Stimulated activated CD8-positive, alpha-beta memory T cell treated with anti-CD3 and anti-CD28 coated beads, Interleukin-15, amount 100 ng/mL, for 4 hours (primary cell): ENCODE measurements at places on chromosomes 5 and 9.

GRCh38 chr5:6722015-6722414 is 8.8 kb downstream of the TENT4A start:
- no peak for DNase-seq

- DNase-seq, result no peak
Measured at GRCh38 chr5:136240894-136241293, 47.9 kb upstream of the SMIM32 start.

DNA sequence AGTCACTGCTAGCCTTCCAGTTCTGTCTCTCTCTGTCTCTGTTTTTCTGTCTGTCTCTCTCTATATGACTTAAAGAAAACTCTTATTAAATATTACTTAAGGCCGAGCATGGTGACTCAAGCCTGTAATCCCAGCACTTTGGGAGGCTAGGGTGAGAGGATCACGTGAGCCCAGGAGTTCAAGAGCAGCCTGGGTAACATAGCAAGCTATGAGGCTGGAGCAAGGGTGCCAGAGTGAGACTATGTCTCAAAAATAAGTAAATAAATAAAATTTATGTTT is 1.7 kb upstream of the GBGT1 start:
- no peak for DNase-seq

DNA sequence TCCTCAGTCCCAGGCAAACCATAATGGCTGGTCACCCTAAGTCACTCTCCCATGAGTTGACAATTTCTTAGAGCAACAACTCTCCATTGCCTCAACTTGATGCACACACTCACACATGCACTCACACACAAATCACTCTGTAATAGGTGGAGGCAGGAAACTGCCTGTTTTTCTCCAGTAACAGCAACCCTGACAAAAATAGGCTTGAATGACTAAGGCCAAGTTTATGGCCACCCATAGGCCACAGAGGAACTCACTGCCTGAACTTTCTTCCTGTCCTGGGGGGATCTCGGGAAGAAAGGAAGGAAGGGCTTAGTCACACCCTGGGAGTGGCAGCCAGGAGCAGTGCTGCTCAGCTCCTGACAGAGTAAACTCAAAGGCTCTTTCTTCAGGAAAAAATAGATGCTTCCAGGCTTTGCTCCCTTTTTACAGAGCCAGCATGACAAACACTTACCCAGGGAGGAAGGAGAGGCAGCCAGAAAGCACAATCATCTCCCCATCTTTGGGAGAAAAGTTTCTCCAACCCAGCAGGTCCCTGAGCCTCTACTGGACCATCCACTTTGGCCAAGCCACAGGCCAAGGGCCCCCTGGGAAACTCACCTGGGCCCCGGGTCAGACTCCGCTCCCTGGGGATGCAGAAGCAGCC is 368 bp downstream of the SH3TC2 start:
- no peak for DNase-seq

- DNase-seq, result no peak
Measured at GRCh38 chr5:79318935-79319614, 83.1 kb downstream of the JMY start.

- DNase-seq, result no peak
Measured at GRCh38 chr5:147483188-147483790, 26.6 kb downstream of the DPYSL3 start.

DNA sequence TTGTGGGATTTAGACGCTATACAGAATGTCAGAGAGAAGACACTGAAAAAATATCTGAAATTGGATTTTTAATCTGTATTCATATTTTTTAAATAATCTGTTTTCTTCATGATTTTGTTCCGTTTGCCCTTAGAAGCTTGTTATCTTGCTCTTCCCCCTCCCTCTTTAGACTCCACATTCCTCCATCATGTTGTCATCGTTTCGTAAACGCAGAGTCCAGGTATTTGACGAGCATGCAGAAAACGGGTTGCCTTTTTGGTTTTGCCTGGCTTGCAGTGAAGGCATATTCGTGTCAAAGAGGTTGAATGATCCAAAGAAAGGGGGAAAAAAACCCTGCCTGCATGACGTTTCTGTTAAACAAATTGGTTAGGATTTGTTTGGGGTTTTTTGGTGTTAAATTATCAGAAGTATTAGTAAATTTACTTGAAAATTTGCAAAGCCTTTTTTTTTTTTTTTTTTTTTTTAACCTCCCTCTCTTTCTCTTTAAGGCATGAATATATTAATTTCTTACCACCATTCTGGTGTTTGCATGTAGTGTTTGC is 2.9 kb downstream of the SPTAN1 start:
- no peak for DNase-seq

DNA sequence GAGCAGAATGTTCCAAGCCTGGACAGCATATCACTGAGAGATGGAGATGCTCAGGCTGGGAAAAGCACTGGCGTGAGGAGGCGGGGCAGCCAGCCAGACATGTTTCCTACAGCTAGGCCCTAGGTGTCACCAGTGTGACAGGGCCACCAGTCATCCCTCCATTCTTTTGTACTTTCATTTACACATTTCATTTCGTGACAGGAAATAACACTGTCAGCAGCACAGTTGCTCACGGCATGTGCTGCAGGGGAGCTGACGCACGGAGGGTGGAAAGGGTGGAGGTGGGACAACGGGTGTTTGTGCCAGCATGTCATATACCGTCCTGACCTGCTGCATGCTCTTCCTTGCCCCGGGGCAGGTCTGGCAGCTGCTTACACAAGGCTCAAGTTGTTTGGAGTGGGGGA is 14.8 kb upstream of the CEMIP2 start:
- DNase-seq, result peak; percentile 74

DNA sequence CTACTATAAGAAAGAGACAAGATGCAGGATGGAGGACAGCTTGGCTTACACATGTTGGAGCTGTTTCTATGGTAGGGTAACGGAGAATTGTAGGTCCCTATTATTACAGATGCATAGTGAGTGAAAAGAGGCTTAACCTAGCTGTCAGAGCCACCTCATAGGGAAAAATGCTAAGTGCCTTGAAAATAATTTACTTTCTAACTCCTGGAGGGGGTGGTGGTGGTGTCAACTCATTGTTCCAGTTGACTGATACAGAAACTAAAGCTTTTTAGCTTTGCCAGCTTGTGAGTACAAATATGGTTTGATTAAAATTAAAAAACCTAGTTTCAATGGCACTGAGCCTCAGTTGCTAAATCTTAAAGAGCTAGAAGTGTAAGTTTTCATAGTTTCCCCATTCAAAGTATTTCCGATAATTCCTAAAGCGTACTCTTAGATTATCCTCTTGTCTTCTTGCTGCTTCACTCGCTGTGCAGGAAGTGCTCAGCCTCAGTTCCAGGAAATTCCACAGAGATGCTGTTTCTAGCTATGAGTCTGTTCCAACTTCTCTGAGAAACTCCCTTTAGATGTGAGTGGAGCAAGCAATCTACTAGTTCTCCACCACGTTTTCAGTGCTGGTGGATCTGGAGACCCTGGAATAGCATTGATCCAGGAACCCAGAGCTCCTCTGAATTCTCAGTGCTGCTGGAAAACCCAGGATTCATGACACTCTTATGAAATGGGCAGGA is 265.2 kb downstream of the DMAC1 start:
- DNase-seq, result no peak

DNA sequence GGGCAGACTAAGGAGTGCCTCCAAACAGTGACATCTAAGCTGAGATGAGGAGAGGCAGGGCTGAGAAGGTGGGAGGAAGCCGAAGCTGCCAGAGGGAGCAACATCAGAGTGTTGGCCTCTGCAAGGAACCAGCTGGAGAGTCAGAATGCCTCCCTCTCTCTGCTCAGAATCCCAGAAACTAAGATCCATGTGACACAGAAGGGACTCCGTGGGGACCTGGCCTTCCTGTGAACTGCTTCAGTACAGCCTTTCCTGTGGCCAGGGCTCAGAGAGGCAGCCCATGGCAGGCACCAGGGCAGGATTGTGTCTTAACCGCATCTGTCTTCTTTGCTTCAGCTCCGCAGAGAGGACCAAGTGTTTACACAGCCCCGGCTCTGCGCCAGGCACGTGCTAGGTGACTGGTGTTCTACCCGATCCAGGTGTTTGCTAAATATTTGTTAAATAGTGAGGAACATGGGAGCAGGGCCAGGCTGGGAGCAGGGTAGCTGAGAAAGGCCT is 33.5 kb downstream of the KCNMB1 start:
- no peak for DNase-seq
